ENCODE measurements at places on chromosomes 7 and 10. TPM values are rescaled to one million over a fixed set of nuclear protein-coding genes. Genes with fewer than 3 reads are reported as not detected.

Gene VWA2
- total RNA-seq = 4.6 TPM

Gene AMZ1
- total RNA-seq = 0.11 TPM

Gene RPEL1
- not detected for total RNA-seq

Gene MOGAT3
- not detected for total RNA-seq

Gene OR2A5
- total RNA-seq = not detected

Gene TMEM196
- 1.0 TPM for total RNA-seq

Gene MYO1G
- total RNA-seq = 1.8 TPM

Gene GTPBP10
- 32.9 TPM for total RNA-seq

Gene DNAH11
- total RNA-seq = 0.32 TPM

Gene TMEM178B
- total RNA-seq = 2.0 TPM

Gene C10orf62
- total RNA-seq = not detected

Gene PRRT4
- total RNA-seq = 1.4 TPM

Gene LEP
- not detected for total RNA-seq

Gene DRGX
- 0.26 TPM for total RNA-seq

Gene TMEM273
- total RNA-seq = 14.4 TPM

Gene ADRA2A
- total RNA-seq = 3.6 TPM

Gene FAM241B
- total RNA-seq = not detected

Gene TMEM236
- total RNA-seq = 1.2 TPM

Data from urinary bladder (tissue), 4 donors.